A673 (cell line): ENCODE measurements at places on chromosomes 6 and 20.

GRCh38 chr6:35449287-35449881 lies 2.8 kb upstream of the FANCE start:
- no peak overlapping the region for H3K27ac ChIP-seq
- no peak overlapping the region for H3K4me3 ChIP-seq
- DNase-seq, result peak; percentile 82
- peaks cover 19% of the 10 kb centered on the region for H3K4me1 ChIP-seq
- no peaks in the 10 kb centered on the region for H3K27me3 ChIP-seq

DNA sequence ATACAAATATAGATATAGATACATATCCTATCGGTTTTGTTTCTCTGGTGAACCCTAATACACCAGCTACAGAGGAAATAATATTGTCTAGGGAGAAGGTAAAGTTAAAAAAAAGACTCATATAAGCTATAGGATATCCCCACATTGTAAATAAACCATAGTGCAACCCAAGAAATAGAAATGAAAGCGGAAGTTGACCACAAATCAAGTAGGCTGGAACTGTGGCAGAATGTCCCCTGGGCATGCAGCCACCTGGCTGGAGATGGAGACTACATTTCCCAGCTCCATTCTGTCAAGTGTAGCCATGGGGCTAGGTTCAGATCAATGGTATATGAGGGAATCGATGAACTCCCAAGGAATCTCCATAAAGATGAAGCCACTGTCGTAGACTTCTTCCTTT lies 70.1 kb upstream of the RPS6KA2 start:
- no peak overlapping the region for H3K4me3 ChIP-seq
- H3K4me1 ChIP-seq, result no peaks in the 10 kb centered on the region
- no peak overlapping the region for H3K27ac ChIP-seq

DNA sequence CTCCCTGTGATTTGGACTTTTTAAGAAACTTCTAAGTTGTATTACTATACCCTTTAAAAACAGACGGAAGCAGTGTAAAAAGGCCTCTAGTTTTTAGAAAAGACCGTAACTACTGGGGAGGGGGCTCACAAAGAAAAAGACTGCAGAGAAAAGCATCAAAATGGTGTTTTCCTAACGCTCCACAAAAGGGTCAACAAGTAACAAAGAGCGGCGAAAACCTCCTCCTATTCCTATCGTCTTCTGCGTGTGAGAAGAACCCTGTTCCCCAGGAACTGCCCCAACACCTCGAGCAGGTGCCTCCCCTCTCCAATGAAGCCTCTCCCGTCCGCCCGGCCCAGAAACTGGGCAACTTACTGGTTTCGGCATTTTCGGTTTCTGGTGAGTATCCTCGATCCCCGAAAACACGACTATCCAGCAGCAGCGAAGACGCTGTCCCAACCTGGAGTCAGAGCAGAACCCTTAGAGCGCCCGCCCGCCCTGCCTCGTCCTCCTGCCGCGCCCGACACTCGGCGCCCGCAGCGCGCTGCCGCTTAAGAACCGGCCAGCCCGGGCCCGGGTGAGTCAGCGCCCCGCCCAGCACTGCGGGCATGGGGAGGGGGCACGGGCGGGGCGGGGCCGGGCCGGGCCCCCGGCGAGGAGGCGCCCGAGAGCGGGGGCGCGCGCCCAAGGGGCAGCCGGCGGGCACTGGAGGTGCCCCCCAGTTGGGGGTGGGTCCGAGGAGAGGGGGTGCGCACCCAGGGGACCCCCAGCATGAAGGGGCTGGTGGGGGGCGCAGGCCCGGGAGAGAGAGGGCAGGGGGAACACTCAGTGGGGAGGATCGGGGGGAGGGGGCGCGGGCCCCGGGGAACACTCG lies 1.2 kb downstream of the EZR start:
- H3K4me1 ChIP-seq, result peaks cover 35% of the 10 kb centered on the region
- H3K4me3 ChIP-seq, result peak overlapping the region; percentile 89
- H3K27me3 ChIP-seq, result no peaks in the 10 kb centered on the region
- H3K27ac ChIP-seq, result peak overlapping the region; percentile 86
- DNase-seq, result peak; percentile 88

- DNase-seq, result no peak
- no peaks in the 10 kb centered on the region for H3K27me3 ChIP-seq
- H3K27ac ChIP-seq, result no peak overlapping the region
- H3K4me1 ChIP-seq, result no peaks in the 10 kb centered on the region
- no peaks in the 10 kb centered on the region for H3K36me3 ChIP-seq
- no peak overlapping the region for H3K4me3 ChIP-seq
These were observed 5.0 kb downstream of the SERPINB6 start for GRCh38 chr6:2966347-2966746.

- no peaks in the 10 kb centered on the region for H3K36me3 ChIP-seq
- no peaks in the 10 kb centered on the region for H3K4me1 ChIP-seq
- H3K27me3 ChIP-seq, result no peaks in the 10 kb centered on the region
- no peak for DNase-seq
- H3K4me3 ChIP-seq, result no peak overlapping the region
These were observed 69.5 kb upstream of the LTV1 start for GRCh38 chr6:143773506-143774150.

- H3K27ac ChIP-seq, result no peak overlapping the region
- DNase-seq, result no peak
- no peaks in the 10 kb centered on the region for H3K36me3 ChIP-seq
These were observed 36.6 kb downstream of the MTRES1 start for GRCh38 chr6:107064579-107065065.
